ENCODE measurements at places on chromosomes 11 and 22.

- DNase-seq: no peak
Measured at GRCh38 chr11:69385144-69385820, 91.3 kb downstream of the MYEOV start.

GRCh38 chr11:123590296-123590912 is 64.0 kb downstream of the SCN3B start:
- DNase-seq: no peak

DNA sequence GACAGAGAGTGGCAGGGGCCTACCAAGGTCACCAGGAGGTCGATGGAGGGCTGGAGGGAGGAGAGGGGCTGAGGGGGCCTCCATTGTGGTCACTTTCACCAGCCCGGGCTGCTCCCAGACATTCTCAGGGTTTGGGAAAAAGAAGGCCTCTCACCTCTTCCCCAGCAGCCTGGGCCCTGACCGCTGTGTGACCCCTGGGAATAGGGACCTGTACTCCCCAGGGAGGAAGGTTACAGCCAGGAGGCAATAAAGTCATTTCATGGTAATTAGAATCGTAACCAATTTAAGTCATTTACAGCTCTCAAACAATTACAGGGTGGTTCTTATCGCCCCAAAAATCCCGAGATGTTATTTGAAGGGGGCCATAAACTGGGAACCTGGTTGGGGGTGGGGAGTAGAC is 37.8 kb downstream of the ISX start:
- no peak for DNase-seq

DNA sequence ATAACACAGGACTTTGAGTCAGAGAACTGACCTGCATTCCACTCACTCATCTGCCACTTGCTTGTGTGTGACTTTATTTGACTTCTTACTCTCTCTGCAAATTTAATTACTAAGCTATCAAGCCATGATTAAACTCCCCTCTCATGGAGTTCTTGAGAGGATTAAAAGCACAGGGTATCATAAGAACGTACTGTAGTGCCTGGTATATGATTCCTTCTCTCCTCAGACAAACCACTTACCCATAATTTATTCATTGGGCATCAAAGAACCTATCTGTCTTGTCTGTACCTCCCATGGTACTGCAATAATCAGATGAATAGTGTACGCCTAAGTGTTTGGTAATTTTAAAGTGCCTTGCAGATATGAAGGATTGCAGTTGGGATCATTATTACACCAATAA is 130.6 kb upstream of the UBASH3B start:
- DNase-seq: no peak

DNA sequence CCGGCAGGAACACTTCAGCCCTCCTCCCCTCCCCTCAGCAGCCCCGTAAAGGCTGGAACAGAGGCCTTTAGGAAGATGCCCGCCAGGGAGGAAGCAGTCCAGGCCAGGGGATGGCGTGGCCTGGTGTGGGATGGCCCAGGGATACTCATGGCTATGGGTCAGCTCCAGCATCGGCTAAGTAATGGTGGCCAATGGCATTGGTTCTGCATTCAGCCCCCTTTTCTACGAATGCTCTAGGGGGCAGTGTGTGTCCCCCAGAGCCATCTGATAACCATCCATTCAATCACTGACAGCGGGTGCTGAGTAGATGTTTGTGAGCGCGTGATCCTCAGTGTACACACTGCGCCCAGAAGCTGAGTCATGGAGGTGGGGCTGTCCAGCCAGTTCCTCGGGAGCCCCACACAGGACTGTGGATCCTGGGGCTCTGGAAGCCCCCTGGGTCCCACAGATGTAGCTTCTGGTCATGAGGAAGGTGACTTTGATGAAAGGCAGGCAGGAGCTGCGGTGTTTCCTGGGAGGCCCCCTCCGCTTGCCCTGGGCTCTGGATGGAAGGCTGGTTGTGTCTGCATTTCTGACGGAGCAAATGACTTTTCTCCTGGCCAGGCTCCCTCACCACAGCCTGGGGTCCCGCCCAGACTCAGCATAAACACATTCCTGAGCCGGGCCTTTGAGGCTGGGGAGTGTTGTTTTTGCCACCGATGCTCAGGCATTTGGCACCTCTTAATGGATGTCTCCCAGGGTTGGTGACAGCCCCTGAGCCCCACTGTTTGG is 46.5 kb downstream of the FBLN1 start:
- no peak for DNase-seq

DNA sequence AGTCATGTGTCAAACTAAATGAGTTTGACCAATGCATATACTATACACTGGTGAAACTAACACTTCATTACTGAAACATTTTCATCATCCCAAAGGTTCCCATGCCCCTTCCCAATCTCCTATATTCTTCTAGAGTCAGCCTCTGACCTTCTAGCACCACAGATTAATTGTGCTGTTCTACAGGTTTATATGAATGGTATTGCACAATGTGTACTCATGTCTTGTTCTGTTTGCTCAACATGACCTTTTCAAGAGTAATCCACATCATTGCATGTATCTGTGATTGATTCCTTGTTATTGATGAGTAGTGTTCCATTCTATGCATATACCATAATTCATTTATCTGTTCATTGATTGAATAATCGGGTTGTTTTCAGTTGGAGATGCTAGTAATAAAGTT is 7.5 kb upstream of the OR8G1 start:
- no peak for DNase-seq

DNA sequence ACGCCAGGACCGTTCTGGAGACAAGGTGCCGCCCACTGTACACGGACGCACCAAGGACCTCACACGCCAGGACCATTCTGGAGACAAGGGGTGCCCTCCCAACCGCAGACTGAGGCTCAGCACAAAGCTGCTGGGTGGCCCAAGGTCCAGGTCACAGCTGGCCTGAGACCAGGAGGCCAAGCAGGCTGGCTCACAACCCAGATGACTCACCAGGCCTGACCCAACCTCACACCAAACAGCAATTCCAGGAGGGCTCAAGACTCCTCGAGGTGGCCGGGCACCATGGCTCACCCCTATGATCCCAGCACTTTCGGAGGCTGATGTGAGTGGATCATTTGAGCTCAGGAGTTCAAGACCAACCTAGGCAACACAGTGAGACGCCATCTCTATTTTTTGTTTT is 14.8 kb downstream of the BRD1 start:
- DNase-seq: no peak

- DNase-seq: peak; percentile 78
Measured at GRCh38 chr22:39543095-39543494, 10.5 kb upstream of the RPS19BP1 start.

- DNase-seq: no peak
Measured at GRCh38 chr11:44530413-44531115, 34.9 kb upstream of the CD82 start.

DNA sequence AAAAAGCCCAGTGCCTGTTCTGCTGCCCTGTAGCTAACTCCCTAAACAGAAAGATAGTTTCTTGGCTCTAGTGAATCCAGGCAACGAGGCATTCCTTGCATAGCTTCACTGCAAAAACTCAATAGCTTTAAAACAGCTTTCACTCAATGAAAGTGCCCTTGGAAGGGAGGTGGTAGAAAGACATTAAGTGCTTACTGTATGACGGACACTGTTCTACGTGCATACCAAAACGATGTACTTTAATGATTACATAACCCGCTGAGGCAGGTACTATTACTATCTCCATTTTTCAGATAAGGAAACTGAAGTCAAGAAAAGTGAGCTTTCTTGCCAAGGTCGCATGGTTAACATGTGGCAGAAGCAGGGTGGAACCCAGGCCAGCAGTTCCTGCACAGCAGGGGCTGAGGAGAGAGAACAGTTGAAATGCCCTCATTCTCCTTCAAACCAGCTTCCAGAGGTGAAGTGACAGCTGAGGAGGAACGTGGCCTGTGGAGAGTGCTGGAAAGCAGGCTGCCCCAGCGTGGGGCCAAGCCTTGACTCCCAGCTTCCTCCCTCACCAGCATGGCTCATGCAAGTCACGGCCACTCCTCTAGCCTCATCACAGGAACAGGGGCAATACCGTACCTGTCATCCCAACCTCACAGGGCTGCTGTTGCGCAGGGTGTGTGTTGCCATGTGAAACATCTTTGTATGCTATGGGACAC is 227.5 kb upstream of the NARS2 start:
- DNase-seq: no peak

DNA sequence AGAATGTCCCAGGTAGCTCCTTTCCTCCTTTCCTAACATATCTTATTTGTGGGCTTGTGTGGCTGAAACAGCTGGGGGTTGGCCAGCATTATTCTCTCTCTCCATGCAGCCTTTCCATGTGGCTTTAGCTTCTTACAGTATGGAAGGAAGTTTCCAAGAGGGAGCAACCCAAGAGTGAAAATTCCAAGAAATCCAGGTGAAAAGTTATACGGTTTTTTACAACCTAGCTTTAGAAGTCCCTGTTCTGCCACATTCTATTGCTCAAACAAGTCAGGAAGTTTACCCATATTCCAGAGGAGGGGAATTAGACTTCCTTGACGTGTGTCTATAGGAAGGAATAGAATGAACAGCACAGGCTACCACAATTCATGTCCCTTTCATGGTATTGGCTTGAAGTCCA is 10.0 kb upstream of the SWAP70 start:
- DNase-seq: no peak

- peak; percentile 88 for DNase-seq
Measured at GRCh38 chr11:79100093-79100910, 340.5 kb downstream of the TENM4 start.

DNA sequence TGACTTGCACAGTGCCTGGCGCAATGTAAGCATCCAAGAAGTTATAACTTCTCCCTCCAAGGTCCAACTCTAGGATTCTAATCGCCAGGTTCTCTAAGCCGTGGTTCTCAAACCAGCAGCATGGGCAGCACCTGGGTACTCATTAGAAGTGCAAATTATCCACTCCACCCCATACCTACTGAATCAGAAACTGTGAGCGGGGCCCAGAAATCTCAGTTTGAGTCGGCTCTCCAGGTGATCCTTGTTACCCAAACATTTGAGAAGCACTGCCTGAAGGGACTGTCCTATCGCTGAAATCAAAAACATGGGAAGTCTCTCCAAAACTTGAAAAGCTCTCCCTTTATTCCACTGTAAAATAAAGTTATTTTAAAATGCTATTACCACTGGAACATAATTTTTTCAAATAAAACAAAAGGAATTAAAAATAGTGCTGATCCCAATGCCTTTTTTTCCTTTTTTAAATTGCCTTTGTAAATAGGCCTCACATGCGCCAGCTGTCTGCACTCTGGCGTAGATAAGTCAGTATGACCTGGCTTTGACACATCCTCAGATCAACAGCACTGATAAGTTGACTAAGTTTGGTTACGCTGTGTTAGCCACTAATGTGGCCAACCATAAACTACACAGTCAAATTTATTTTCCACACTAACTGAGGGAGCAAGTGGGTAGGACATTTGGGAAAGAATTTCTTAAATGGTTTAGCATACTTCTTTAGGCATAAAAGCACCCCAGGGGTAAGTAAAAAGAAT is 8.4 kb upstream of the CTR9 start:
- no peak for DNase-seq

DNA sequence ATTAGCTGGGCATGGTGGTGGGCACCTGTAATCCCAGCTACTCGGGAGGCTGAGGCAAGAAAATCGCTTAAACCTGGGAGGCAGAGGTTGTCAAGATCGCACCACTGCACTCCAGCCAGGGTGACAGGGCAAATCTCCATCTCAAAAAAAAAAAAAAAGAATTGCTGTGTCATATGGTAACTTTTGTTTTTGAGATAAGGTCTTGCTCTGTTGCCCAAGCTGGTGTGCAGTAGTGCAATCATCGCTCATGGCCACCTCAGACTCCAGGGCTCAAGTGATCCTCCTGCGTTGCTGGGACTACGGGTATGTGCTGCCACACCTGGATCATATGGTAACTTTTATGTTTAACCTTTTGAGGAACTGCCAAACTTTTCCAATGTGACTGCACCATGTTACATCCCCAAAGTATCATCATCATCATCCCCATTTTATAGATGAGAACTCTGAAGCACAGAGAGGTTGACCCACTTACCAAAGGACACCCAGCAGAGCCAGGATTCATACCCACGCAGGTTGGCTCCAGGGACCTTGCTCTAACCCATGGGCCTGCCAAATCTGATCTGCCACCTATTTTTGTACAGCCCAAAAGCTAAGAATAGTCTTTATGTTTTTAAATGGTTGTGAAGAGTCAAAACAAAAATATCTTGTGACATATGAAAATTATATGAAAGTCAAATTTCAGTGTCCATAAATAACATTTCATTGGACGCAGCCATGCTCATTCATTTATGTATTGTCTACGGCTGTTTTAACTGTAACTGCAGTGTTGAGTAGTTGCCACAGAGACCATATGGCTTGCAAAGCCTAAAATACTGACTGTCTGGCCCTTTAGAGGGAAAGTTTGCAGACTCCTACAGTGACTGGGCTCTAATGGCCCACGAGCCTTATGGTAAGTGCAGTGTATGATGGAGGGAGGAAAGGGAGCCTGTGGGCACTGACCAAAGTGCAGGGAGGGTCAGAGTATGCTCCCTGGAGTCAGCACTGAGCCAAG is 45.3 kb downstream of the GDPD5 start:
- DNase-seq: peak; percentile 98

DNA sequence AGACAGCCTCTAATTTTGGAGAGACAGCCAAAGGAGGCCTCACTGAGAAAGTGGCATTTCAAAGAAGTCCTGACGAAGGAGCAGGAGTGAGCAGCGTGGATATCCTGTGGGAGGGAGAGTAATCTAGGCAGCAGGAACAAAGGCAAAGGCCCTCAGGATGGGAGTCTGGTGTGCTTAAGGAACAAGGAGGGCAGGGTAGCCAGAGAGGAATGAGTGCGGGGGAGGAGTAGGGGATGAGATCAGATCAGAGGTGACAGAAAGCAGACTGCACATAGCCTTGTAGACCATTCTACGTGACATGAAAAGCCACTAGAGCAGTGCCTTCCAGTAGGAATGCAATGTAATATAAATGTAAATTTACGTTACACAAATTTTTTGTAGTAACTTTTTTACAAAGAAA is 5.6 kb downstream of the SLC36A4 start:
- DNase-seq: no peak

DNA sequence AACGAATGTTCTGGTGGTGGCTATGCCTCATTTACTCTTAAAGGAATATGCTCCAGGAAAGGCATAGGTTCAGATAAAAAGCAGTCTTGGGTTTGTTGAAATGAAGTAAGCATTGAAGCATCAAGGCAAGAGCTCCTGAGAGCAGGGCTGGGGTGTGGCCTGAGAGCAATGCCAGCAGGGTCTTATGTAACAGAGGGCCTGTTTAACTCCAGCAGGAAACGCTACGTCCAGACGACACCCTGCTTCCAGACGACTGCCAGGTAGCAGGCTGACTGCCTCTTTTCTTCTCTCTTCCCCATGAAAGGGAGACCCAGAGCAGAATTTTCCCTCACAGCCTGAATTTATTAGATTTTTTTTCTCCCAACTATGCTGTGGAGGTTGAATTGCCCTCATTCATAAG is 127.2 kb upstream of the SLC5A12 start:
- DNase-seq: peak; percentile 11

GRCh38 chr11:113446112-113446511 is 29.1 kb downstream of the DRD2 start:
- DNase-seq: no peak

- peak; percentile 15 for DNase-seq
Measured at GRCh38 chr22:25388866-25389540, 169.6 kb downstream of the CRYBB2 start.

GRCh38 chr22:47011859-47012258 is 249.4 kb downstream of the TBC1D22A start:
- no peak for DNase-seq
